CD4-positive, alpha-beta T cell treated with Interleukin-6 for 4 hours (primary cell): ENCODE measurements at places on chromosomes 5 and 9.
A peak's percentile ranks its signal among the peaks of the same experiment; 100 is the strongest.

GRCh38 chr9:121661328-121661727, 9.9 kb downstream of the DAB2IP start:
- no peak for DNase-seq

GRCh38 chr5:177980743-177981151, 15.3 kb downstream of the PROP1 start:
- no peak for DNase-seq

GRCh38 chr9:114685951-114686350, 4.0 kb upstream of the TEX48 start:
- DNase-seq: peak; percentile 23

GRCh38 chr5:95471942-95472341, 80.8 kb downstream of the FAM81B start:
- DNase-seq: no peak

DNA sequence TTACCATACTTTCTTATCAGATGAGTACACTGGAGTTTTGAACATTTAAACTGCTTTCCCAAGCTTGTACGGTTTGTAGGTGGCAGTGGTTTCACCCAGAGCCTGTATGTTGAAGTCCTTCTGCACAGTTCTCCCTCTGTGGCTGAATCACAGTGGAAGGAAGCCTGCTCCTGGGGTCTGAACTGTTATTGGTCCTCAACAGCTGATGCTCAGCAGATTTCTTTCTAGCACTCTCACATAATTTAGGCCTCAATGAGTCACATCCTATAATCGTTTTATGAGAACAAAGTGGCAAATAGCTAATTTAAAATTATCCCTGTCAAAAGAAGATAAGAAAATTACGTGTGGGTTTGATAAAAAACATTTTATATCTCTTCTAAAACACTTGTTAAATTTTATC, 229.7 kb downstream of the TLE4 start:
- DNase-seq: no peak

DNA sequence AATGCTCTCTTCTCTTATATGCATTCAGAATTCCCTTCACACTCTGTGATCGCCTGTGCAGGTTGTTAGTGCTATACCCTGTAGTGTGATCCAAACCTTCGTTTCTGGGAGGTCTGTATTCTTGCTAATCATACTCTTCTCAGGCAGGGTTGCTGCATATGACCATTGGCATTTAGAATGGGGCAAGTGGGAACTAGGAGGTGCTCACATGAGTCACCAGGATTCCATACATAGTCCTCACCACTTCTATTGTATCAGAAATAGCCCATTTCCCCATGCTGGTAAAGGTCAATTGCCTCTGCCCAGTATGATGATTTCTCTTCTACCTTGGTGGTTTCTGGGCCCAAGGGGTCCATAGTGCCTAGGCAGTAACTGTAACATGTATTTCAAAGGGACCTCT, 443.5 kb upstream of the CDH6 start:
- no peak for DNase-seq

DNA sequence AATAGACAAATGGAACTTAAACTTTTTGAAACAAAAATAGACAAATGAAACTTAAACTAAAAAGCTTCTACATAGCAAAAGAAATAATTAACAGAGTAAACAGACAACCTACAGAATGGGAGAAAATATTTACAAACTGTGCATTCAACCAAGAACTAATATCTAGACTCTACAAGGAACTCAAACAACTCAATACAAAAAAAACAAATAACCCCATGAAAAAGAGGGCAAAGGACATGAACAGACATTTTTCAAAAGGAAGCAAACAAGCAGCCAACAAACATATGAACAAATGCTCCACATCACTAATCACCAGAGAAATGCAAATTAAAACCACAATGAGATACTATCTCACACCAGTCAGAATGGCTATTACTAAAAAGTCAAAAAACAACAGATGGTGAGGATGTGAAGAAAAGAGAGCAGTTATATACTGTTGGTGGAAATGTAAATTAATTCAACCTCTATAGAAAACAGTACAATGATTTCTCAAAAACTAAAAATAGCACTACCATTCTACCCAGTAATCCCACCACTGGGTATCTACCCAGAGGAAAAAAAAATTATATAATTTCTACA, 170.8 kb upstream of the RGMB start:
- DNase-seq: no peak

DNA sequence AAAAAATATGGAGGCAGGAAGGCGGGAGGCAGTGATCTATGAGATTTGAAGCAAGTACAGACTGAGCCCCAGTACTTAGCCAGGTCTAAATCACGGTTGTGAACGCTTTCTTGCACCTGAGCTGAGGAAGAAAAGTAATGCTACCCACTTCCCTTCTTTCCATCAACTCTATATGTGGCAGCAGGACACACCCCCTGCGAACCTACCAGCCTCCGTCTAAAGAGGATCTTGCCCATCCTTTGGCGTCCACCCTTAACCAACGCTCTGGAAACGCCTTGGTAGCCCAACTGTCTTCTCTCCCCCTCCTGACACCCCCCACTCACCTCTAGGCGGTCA, 545 bp downstream of the HMGCS1 start:
- DNase-seq: no peak

DNA sequence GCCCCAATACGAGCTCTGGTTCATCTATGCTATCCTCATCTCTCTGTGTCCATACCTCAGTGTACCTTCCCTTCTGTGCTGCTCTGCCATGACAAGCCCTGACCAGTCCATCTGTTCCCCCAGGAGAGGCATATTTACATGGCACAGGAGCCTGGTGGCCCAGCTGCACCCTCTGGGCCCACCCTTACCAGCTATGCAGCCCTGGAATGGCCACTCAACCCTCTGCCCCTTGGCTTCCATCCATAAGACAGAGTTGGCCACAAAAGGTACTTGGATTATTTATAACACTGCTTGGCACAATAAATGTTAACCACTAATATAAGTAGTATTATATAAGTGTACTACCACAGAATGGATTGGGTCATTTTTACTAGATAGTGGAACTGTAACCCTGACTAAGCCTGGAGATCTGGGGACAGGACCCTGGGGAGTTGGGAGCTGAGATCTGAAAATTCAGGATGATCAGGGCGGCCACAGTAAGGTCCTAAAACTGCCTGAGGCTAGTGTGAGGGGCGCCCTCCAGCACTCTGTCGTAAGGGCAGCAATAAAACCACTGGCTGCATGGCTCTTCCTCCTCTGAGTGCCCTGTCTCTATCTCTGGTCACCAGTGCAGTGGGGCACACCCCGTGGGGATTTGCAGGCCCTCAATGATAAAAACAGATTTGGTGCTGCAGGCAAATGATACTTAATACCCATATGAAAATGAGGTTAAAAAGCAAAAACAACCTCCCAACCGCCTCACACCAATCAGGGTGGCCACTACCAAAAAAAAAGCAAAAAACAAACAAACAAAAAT, 65.8 kb downstream of the SEMA4D start:
- no peak for DNase-seq

GRCh38 chr9:17280350-17281012, 145.6 kb downstream of the CNTLN start:
- no peak for DNase-seq

- no peak for DNase-seq
Observed at GRCh38 chr9:133839822-133840329, 101.7 kb upstream of the SARDH start.

GRCh38 chr9:75962013-75962661, 71.7 kb downstream of the PCSK5 start:
- DNase-seq: no peak

- no peak for DNase-seq
Observed at GRCh38 chr9:37255944-37256862, 135.8 kb downstream of the ZCCHC7 start.

DNA sequence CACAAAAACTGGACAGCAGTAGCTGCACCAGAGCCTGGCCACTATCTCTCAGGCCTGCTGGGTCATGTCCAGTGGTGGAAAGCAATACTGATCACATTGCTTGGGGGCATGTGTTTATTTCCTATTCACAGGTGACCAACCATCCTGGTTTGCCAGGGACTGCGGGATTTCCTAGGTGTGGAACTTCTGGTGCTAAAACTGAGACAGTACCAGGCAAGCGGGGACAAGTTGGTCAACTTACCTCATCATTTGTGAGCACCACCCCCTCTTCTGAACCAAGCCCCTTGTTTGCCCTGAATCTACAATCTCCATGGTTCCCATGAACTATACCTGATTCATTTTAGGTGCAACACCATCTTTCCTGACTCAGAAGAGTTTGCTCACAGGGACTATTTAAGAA, 81.3 kb downstream of the TNC start:
- no peak for DNase-seq

- DNase-seq: no peak
Observed at GRCh38 chr5:124454081-124454480, 292.4 kb downstream of the ZNF608 start.

DNA sequence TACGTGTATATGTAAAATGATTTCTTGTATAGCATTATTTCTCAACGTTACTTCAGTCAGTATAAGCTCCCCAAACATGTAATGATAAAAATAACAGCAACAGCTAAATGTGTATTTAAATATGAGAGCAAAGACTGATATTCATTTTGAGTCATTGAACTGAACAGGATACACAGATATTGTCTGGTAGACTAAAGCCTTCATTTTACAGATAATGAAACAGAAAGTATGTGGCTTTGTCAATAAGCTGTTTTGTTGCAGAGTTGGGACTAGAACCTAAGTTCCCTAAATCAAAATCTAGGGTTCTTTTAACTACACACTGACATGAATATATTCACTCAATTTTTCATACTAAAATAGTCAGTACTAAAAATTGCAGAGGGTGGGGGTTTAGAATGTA, 80.4 kb upstream of the MARCHF11 start:
- DNase-seq: no peak

GRCh38 chr5:36066540-36067210, at the start of gene UGT3A2:
UGT3A2 (minus strand) TSS chr5:36066882; CDS start chr5:36066789, 93 bp downstream.
- DNase-seq: no peak

DNA sequence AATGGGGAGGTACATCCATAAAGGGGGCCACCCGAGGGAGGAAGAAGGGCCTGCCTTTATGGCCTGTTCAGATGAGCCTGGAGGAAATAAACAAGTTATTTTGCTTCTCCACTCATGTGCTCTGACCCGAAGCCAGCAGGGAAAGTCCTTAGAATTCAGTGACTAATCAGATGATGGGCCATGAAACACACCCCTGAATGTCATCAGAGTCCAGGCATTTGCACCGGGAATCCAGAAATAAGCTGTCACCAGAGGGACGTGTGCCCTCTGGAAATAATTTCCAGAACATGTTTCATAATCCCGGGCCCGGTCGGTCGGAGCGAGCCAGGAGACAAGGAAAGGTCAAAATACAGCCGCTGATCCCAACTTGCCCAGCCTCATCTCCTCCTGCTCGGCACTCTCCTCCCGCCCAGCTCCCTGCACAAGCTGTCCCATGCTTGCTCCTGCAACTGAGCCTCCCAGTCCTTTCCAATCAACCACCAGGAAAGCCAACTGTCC, 73.6 kb upstream of the ZNF622 start:
- DNase-seq: no peak

GRCh38 chr9:135939351-135940265, 21.6 kb downstream of the UBAC1 start:
- DNase-seq: peak; percentile 26

DNA sequence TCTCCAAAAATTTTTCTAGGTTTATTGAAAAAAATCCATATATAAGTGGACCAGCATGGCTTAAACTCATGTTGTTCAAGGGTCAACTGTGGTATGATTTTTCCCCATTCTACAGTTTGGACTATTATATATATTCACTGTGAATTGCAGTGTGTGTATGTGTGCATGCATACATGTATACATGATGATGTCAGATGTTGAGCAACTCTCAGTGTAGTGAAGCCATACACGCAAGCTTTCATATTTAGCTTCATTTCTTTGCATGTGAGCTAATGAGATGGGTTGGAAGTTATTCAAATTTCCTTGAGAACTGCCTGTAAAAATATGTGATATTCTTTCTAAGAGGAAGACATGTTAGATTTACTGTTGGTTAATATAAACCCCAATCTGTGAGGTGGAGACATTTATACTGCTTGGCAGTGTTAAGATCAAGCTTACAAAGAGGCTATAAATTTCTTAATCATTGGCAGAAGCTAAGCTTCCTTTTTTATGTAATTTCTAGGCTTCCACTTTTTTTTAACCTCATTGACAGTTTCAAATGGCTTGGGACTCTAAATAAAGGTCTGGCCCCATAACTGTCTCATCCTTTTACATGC, 134.8 kb downstream of the GABRG2 start:
- no peak for DNase-seq

- no peak for DNase-seq
Observed at GRCh38 chr5:170132269-170132975, 26.7 kb downstream of the FOXI1 start.

DNA sequence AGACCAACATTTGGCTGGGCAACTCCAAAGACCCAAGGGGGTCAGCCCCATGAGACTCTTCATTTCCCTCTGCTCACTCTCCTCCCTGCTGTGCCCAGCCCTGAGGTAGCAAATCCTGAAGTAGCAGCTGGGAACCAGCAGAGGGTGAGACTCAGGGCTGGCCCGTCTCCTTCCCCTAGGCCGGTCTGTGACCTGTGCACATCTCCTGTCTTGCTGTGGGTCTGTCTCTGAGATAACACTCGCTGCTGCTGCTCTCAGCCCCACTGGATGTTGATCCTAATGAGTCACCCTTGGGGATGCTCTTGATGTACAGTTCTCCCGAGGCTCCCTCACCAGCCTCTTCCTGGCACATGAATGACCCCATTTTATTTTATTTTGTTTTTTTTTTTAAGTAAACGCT, 7.3 kb upstream of the OR2V1 start:
- DNase-seq: no peak

DNA sequence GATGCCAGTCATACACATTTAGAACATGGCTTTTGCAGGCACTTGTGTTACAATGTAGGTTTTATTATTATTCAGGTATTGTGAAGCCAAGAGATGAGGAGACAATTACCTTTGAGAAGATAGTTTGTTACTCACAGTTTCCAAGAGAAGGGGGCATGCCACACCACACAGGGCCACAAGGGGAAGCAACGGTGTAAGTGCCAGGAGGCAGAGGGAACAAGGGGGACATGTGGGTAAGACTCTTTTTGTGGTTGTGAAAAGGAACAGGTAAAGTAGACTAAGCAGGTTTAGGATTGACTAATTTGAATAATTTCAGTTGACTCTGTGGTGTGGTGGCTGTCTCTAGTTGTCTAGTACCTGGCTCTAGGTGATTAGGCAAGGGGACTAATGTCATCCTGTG, 191.2 kb downstream of the TRPM6 start:
- DNase-seq: no peak

DNA sequence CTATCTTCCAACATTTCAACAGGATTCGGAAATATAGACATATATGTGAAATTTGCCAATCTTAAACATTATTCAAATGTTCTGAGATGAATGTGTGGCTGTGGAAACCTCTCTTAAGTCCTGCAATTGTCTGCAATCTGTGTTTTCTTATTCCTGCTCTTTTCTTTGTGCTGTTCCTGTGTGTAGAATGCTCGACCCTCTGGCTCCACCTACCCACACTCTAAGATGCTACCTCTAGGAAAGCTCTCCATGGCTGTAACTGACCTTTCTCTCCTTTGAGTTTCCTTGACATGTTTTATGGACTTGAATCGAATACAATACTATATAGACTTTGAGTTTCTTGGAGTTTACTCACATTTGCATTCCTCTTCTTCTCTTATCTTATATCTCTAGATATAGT, 120.6 kb upstream of the ASTN2 start:
- DNase-seq: no peak
